ENCODE measurements at places on chromosomes 1 and 21.

DNA sequence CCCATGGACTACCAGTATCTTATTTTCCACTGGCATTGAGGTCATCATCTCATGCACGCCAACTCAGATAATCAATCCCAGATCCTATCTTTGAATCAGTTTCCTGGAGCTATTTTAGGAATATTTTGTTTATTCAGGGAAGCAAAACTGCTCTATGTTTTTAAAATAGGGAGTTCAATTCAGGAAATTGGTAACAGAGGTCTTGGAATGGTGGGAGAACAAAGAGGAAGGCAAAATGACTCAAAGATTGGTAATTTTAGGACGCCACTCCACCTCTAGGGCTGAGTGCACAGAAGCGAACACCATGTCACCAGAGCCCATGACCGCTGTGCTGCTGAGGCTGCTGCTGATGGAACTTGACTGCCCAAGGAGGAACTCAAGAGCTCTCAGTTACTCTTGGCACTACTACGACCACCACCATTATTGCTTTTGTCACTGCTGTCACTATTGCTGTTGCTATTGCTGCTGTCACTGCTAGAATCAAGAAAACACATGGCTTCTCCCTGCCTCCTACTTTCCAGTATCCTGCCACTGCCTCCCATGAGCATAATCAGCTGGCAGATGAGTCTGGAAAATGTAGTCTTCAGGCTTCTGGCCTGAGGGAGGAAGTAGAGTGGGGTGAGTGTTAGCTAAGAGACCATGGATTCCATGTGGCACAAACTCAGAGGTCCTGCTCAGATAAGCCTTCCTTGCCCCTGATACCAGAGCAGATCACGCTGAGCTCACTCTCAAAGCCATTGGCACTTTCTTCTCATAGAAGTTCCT, 71.6 kb upstream of the CNIH3 start:
- no peak for DNase-seq

GRCh38 chr1:89260042-89260441, 12.6 kb downstream of the GBP5 start:
- DNase-seq, result no peak

- no peak for DNase-seq
Observed at GRCh38 chr1:186512698-186513457, 52.0 kb upstream of the PDC start.

GRCh38 chr1:3623441-3624199, 1.2 kb upstream of the TPRG1L start:
- DNase-seq, result no peak

- DNase-seq, result no peak
Observed at GRCh38 chr1:26302733-26303405, 3.6 kb downstream of the UBXN11 start.

DNA sequence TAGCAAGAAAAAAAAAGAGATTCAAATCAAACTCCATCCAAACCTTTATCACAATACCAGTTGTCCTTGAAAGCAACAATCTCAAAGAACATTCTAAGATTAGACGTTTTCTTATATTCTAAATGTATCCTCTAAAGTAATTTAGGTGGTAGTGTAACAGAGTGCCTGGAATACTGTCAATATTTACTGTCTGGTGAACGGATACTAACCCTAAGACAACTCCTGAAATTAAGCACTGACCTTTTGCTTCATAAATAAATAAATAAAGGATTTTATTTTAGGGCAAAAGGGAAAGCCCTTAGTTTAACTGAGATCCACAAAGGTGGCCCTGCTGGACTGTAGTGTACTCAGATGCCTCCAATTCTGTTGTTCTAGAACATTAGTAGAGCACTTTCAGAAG, 9.9 kb upstream of the USH2A start:
- DNase-seq, result no peak

GRCh38 chr1:155013632-155014031, 11.0 kb downstream of the ZBTB7B start:
- DNase-seq, result no peak

GRCh38 chr1:47183308-47184089, 6.3 kb downstream of the PDZK1IP1 start:
- DNase-seq, result no peak

GRCh38 chr1:196655071-196655470, 3.2 kb downstream of the CFH start:
- no peak for DNase-seq

GRCh38 chr1:52056937-52057231, 789 bp downstream of the BTF3L4 start:
- DNase-seq, result no peak

DNA sequence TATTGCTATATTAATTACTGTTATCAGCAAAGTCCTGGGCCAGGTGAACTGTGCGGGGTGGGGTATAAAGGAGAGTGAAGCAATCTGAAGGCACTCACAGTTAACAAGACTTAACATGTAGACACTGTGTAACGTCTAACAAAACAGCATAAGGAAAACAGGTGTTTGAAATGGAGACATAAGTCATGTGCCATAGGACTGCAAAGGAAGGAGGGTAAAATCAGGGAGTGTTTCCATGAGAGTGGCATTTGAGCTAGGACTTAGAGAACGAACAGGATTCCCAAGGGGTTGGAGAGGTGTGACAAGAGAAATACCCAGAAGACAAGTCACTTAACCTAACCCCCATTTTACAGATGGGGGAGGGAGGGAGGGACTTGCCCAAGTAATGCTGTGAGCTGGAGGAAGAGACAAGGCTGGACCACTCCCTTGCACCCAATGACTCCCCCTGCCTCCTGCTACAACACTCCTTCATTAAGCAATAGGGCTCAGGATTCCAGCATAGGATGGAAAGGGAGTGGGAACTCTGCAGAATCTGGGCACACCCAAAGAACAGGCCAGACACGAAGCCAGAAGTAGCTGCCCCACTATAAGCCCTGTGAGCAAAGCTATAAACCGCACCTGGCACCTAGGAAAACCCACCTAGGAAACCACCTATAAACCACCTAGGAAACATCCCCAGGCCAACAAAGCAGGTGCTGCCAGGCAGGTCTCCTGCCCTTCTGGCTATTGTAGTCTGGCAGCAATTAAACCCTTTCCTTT, 6.6 kb downstream of the PEF1 start:
- no peak for DNase-seq

- DNase-seq, result no peak
Observed at GRCh38 chr1:74333244-74333643, 98.1 kb downstream of the TNNI3K start.

DNA sequence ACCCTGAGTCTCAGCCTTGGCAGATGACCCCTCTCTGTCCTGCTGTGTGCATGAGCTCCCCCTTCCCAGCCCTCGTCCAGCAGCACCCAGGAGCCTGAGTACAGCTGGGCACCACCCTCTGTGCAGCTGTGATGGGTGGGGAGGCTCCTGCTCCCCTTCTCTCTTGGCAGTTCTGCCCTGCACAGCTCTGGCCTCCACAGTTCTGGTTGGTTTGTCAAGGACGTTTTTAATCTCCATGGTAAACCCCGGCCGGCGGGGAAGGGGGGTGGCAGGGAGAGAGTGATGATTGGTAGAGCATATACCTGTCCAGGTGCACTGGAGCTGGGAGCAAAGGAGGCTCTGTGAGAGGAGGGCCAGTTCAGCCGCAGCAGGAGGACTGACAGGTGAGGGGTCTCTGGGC, at the start of gene CLCNKA:
TSS of gene CLCNKA (plus strand) at position 356 of the 400 bp plus-strand sequence. CDS start 584 bp downstream, outside the sequence.
- DNase-seq, result no peak

DNA sequence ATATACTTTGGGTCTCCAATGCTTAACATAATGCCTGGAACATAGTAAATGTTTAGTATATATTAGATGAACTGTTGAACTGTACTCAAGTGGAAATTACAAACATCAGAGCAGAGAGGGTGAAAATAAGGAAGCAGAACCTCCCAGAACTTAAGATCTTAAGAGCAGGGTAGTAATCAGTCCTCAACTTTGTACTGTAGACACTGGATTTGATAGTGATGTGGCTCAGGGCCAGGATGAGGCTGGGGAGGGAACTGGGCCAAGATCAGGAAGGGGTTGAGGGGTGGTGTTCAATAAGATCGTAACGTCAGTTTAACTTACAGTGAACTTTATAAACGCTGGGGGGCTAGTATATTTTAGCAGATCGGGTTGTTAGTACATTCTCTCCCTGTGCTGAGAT, 15.4 kb downstream of the MPZL1 start:
- no peak for DNase-seq

- no peak for DNase-seq
Observed at GRCh38 chr1:44724955-44725698, 5.8 kb downstream of the RNU5D-1 start.

DNA sequence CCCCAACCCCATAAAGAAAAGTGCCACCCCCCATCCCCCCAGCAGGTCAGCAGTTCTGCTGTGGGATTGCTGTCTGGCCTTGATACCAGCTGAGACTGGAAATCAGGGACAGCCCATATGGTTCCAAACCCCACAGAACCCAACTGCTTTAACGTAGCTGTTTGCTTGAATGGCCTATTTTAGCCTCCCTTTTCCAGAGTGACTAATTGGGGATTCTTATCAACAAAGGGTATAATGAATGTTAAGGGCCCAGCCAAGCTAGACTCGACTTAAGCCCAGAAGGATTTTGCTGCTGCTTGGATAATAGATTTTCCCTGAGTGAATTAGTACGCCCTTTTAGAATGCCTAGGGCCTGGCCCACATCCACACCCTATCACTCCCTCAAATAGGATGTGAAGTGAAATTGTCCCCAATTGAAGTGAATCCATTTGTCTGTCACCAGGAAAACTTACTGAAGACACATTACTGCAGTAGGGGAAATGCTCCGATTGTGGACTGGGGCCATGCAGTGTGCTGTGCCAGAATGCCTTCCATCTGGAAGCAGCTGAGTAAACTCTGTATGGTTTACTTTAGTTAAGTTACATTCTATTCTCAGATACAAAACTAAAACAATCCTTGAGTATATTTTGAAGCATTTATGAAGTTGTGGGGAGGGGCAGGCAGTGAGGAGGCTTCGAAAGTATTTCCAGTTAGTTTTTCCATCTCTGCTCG, 156.9 kb downstream of the DHRS3 start:
- no peak for DNase-seq

DNA sequence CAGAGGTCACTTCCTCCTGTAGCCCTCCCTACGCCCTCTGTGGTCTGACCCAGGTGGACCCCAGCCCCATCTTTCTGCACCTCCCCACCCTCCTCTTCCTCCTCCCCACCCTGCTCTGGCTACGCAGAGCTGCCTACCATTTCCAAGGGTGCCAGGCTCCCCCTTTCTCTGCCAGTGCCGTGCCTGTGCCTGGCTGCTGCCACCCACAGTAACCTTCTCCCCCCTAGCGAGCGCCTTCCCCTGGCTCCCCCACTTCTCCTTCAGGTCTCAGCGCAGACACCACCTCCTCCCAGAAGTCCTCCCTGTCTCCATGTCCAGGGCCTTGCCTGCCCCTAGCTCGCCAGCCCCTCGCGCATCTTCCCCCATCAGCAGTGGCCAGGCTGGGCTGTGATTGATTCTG, 471.5 kb downstream of the PTPRU start:
- no peak for DNase-seq

DNA sequence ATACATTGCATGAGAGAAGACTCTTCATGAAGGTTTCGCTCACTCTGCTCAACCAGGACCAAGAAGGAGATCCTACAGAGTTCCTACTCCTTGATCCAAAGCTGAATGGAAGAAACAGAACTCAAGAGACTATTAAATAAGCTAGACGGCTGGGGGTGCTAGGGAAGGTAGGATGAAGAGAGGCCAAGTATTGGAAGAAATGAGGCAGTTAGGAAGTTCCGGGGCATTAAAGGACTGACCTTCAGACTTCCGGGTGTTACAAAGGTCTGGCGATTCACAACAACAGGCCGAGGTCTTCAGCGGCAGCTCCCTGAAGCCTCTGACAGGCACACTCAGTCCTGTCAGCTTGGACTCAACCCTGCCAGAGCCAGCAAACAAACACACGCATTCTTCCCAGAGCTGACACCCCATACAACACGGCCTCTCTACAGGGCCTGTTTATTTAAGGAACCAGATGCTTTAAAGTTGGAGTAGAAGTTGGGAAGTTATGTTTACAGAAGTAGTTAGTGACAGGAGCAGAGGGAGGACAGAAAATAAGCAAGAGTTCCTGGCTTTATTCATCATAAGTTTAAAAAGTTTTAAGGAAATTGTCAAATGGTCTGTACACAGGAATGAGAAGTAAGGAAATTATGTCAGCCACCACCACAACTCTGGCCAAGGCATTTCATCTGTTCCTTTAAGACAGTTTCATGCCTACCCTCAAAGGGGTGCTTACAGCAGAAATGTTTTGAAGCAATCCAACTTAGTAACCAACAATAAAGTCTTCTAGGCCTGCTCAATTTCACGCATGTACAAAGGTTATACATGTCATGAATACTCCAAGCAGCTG, 4.7 kb downstream of the SORT1 start:
- DNase-seq, result no peak

DNA sequence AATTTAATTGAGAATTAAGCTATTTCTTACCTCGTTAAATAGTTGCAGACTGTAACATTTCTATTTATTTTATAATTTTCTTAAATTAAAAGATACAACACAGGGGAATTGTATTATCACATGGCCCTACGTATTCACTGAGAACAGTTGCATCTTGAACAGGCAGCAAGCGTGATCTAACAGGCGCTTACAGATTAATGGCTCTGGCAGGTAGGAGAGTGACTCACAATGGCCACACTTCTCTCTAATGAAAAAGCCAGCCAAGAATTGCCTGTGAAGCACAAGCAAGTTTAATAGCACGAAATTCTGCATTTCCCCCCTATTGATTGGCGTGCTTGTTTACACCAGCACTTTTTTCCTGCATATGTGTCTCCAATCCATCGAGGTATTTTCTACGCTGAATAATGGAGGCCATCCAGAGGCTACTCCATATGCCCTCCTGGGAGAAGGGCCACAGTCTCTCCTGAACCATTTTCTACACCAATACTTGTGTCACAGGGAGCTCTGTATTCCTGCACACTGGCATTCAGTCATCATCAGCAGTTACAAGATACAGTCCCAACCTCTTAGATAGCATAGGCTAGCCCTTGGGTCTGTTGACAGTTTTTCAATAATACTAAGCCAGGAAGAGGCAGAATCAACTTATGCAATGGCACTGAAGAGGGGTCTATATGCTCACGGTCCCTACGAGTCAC, 150.6 kb upstream of the PLD5 start:
- no peak for DNase-seq

DNA sequence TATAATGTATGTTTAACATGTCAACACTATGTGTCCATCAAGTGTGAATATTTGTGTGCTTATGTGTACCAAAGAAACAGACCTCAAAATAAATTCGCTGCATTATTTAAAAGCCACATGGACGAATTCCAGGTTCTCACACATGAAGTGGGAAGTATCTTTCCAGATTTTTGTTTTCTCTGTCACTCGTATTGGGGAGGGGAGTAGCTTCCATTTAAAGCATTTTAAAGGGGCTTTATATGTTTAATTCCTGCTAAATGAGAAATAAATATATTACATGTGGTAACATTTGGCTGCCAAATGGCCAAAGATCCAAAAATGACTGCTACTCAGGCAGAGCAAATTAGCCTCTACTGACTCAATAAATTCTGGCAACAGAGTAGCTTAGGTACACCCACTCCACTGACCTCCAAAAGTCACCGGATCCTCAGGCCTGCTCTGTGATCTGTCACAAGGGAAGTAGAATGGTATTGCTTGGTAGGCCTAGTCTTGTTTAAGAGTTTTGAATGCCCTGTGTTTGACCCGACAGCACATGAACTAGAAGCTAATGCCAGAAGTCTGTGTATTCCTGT, 178.1 kb downstream of the ZP4 start:
- no peak for DNase-seq

- no peak for DNase-seq
Observed at GRCh38 chr21:42117967-42118780, 47.1 kb downstream of the UMODL1 start.

GRCh38 chr1:204931768-204932572, 61.3 kb downstream of the NFASC start:
- no peak for DNase-seq

Measured in stimulated activated CD8-positive, alpha-beta memory T cell treated with anti-CD3 and anti-CD28 coated beads, Interleukin-15, amount 100 ng/mL, for 4 hours (primary cell).